ENCODE measurements at places on chromosomes 12 and 14.

- no peak for DNase-seq
Observed at GRCh38 chr12:26032719-26033241, 74.3 kb downstream of the RASSF8 start.

GRCh38 chr12:31322801-31323207 is 3.1 kb downstream of the SINHCAF start:
- DNase-seq: no peak

- no peak for DNase-seq
Observed at GRCh38 chr12:109440851-109441490, 36.1 kb downstream of the KCTD10 start.

- no peak for DNase-seq
Observed at GRCh38 chr14:55505846-55506245, 65.4 kb upstream of the TBPL2 start.

Measured in activated naive CD4-positive, alpha-beta T cell treated with Interleukin-2 at 50 U/mL for 16 hours (primary cell).